ENCODE measurements at places on chromosomes 11 and 22. TPM values are rescaled to one million over a fixed set of nuclear protein-coding genes. Genes with fewer than 3 reads are reported as not detected.
A peak's percentile ranks its signal among the peaks of the same experiment; 100 is the strongest.

- no peaks in the 10 kb centered on the region for H3K36me3 ChIP-seq
- H3K27me3 ChIP-seq: no peaks in the 10 kb centered on the region
- DNase-seq: no peak
- H3K4me1 ChIP-seq: peaks cover 19% of the 10 kb centered on the region
Observed at GRCh38 chr11:111414267-111414931, 35.3 kb upstream of the POU2AF1 start.

DNA sequence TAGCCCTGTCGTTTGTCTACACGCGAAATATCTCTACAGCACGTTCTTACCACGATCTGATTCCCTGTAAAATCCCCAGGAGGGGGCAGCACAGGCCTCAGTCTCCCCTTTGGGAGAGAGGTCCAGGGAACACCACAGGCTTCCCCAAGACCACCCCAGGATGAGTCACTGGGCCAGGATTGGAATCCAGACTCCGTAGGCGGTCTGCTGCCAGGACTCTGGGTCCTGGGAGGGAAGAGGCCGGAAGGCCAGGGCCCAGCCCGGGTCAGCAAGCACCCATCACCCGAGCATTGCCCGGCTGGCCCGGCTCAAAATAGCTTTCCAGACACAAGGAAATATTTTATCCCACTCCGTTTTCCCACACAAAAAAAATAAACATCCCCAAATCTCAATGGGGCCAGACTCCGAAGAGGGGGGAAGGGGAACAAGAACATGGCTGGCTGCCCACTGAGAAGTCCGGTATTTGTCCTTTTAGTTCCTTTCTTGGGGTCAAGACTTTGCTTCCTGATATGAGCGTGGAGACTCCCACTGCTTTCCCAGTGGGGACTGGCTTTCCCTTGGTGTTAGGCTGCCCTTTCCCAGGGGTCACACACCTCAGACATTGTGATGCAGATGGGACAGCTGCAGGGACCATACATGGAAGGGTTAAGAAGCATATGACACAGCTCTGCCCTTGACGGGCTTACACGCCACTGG lies 91.3 kb downstream of the LRRC32 start:
- no peaks in the 10 kb centered on the region for H3K27me3 ChIP-seq
- peak overlapping the region; percentile 19 for H3K27ac ChIP-seq
- H3K4me3 ChIP-seq: no peak overlapping the region
- peaks cover 4% of the 10 kb centered on the region for H3K4me1 ChIP-seq
- DNase-seq: peak; percentile 59

DNA sequence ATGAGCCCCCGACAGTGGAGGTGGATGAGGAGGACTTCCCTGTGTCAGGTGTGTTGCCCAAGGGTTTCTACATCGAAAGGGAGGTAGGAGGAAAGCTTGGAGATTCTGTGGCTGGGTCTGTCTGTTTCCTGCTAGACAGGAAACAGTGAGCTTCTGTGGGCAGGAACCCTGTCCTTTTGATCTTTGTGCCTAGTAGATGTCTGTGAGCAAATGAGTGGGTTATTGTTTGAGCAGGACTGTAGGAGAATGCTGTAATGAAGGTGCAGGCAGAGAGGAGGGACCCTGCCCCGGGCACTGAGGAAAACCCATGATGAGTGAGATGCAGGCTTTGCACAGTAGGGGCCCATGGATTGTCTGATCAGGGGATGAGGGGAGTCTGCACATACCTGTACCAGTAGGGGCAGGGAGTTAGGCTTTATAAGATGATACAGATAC lies 14.0 kb downstream of the USP35 start:
- no peaks in the 10 kb centered on the region for H3K27me3 ChIP-seq
- no peak overlapping the region for H3K4me3 ChIP-seq
- no peak overlapping the region for H3K27ac ChIP-seq
- no peaks in the 10 kb centered on the region for H3K4me1 ChIP-seq
- H3K36me3 ChIP-seq: no peaks in the 10 kb centered on the region

DNA sequence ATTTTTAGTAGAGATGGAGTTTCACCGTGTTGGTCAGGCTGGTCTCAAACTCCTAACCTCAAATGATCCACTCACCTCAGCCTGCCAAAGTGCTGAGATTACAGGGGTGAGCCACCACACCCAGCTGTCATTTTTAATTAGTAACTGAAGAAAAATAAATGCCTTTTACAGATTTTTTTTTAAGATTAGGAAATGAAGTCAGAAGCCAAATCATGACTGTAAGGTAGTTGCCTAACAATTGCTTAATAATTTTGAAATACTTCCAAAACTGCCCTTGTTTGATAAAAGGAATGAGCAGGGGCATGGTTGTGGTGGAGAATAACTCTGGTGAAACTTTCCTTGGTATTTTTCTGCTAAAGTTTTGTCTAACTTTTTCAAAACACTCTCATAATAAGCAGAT lies 98.9 kb upstream of the SLC5A12 start:
- no peak for DNase-seq
- H3K27ac ChIP-seq: no peak overlapping the region
- no peaks in the 10 kb centered on the region for H3K27me3 ChIP-seq
- H3K4me3 ChIP-seq: no peak overlapping the region

DNA sequence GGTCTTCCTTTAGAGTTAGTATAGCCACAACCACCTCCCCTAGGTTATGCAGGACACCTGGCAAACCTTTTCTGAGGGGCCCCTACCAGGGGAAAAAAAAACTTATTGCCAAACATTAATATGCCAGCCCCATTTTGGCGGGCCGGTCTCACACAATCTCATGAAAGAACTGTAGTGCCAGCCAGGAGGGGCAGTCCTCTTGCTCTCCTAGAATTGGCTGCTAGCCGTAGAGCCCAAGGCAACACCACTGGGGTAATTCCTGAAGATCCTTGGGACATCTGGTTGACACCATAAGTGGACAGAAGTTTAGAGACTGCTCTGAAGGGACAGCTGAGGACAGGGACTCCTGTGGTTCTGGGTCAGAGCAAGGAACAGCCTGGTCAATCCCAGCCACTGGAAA lies 24.2 kb downstream of the NAV2 start:
- no peaks in the 10 kb centered on the region for H3K36me3 ChIP-seq
- no peak for DNase-seq
- no peaks in the 10 kb centered on the region for H3K27me3 ChIP-seq

- H3K27me3 ChIP-seq: no peaks in the 10 kb centered on the region
- no peaks in the 10 kb centered on the region for H3K4me1 ChIP-seq
- no peaks in the 10 kb centered on the region for H3K36me3 ChIP-seq
- H3K4me3 ChIP-seq: no peak overlapping the region
- DNase-seq: no peak
Observed at GRCh38 chr11:132358573-132358953, 988.1 kb downstream of the NTM start.

DNA sequence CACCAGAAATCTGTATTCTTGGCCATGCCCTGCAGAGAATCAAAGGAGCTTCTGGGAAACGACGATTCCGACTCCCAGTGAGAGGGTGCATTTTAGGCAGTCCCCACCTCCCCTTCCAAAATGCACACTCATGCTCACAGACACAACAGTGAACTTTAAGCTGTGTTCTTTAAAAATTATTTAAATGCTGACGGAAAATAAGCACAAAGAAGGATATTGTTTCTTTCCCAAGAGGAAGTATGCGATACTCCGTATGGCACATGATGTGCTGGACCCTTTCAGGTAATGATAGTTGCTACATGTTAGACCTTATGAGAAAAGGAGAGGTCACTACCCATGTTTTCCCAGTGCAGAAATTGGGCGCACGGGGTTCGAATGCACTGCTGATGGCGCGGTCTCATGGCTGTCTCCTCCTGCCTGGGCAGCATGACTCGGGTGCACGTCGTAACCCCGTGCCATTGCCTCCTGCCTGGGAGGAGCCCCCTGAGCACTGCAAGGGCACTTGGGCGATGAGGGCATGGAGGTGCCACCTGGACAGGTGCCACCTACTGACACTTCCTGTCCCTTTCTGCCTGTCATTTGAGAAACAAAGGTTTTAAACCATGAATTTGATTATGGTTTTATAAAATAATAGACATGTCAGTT lies 63.9 kb upstream of the CTTN start:
- DNase-seq: no peak
- no peaks in the 10 kb centered on the region for H3K36me3 ChIP-seq
- H3K27ac ChIP-seq: no peak overlapping the region

- no peak overlapping the region for H3K4me3 ChIP-seq
- H3K27ac ChIP-seq: no peak overlapping the region
- H3K27me3 ChIP-seq: no peaks in the 10 kb centered on the region
Observed at GRCh38 chr22:50620593-50621355, 7.2 kb downstream of the ARSA start.

- H3K4me1 ChIP-seq: peaks cover 10% of the 10 kb centered on the region
- H3K4me3 ChIP-seq: peak overlapping the region; percentile 92
- H3K27ac ChIP-seq: no peak overlapping the region
- no peaks in the 10 kb centered on the region for H3K27me3 ChIP-seq
- no peak for DNase-seq
- H3K36me3 ChIP-seq: no peaks in the 10 kb centered on the region
Observed at GRCh38 chr11:119108146-119108856, 1.2 kb downstream of the C2CD2L start.

- H3K27ac ChIP-seq: no peak overlapping the region
- no peak overlapping the region for H3K4me3 ChIP-seq
- no peak for DNase-seq
- H3K36me3 ChIP-seq: no peaks in the 10 kb centered on the region
Observed at GRCh38 chr11:73152861-73153483, 10.9 kb upstream of the FCHSD2 start.

DNA sequence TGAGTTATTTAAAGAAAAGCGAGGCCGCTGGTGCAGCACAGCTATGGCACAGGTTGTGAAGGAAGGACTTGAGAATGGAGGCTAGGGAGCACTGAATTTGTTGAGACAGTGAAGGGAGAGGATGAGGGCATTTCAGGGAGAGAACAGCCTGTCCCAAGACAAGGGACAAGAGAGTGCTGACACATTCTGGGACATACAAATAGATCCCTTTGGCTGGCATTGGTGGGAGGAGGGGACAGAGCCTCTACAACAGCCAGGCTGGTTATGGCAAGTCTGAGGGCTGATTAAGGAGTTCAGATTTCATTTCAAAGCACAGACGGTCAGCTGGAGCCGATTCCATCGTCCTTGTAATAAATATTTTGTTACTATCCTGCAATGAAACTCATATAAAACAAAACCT lies 1.7 kb upstream of the SLC29A2 start:
- no peaks in the 10 kb centered on the region for H3K27me3 ChIP-seq
- no peak overlapping the region for H3K4me3 ChIP-seq
- no peak overlapping the region for H3K27ac ChIP-seq
- H3K36me3 ChIP-seq: no peaks in the 10 kb centered on the region

DNA sequence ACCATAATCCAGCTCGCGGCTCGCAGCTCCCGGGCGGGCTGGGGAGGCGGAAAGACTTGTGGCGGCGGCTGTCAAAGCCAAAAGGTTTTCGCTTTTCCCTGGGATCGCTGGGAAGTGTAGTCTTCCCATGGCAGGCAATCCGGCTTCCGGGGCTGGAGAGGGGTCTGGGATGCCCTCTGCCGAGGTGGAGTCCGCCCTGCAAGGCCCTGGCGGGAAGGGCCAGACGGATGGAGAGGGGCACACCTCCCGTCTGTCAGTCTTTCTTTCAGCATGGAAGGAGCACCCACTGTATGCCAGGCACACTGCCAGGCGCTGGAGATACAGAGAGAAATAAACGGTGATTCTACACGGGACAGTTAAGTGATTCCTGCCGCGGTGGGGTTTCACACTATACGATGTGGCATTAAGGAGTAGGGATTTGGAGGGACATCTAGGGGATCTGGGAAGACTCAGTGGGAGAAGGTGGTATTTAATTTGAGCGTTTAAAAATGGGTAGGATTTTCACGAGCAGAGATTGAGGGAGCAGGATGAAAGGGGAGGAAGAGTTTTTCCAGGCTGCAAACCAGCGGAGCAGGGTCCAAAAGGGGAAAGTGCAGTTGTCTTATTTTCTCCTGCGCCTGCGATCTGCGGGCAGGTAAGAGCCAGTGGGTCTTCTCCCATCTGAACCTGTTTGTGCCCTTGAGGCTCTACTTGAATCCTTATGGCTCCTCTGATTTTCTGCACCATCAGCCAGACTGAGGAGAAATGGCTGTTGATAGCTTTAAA lies at the start of gene BACE1:
BACE1 (minus strand) TSS at position 60 of the 765 bp plus-strand sequence. CDS start 461 bp downstream, outside the sequence.
- DNase-seq: peak; percentile 86
- no peaks in the 10 kb centered on the region for H3K27me3 ChIP-seq
- peak within 1 kb of the TSS; percentile 62 for H3K4me3 ChIP-seq
- H3K4me1 ChIP-seq: peaks cover 12% of the 10 kb centered on the region
- H3K27ac ChIP-seq: peak within 1 kb of the TSS; percentile 42

DNA sequence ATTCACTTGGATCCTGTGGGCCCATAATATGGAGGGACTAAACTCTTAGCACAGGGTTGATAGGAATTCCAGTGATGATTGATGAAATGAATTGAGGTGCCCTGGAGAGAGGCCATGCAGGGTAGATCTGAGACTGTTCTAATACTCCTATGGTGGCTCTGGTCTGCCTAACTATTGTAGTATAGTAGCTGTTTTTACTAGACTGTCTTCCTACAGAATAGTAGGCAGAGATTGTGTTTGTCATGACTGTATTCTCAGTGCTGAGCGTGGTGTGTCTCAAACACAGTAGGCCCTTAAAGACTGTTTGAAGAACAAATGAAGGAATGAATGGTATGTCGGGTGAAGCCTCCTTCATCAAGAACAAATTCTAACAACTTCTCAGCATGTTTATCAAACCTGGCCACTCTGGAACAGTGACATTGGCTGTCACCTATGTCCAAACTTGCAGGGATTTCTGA lies 107.0 kb upstream of the SESN3 start:
- H3K4me1 ChIP-seq: peaks cover 16% of the 10 kb centered on the region
- H3K4me3 ChIP-seq: no peak overlapping the region
- peak overlapping the region; percentile 46 for H3K27ac ChIP-seq
- no peaks in the 10 kb centered on the region for H3K27me3 ChIP-seq
- DNase-seq: no peak
- H3K36me3 ChIP-seq: no peaks in the 10 kb centered on the region

DNA sequence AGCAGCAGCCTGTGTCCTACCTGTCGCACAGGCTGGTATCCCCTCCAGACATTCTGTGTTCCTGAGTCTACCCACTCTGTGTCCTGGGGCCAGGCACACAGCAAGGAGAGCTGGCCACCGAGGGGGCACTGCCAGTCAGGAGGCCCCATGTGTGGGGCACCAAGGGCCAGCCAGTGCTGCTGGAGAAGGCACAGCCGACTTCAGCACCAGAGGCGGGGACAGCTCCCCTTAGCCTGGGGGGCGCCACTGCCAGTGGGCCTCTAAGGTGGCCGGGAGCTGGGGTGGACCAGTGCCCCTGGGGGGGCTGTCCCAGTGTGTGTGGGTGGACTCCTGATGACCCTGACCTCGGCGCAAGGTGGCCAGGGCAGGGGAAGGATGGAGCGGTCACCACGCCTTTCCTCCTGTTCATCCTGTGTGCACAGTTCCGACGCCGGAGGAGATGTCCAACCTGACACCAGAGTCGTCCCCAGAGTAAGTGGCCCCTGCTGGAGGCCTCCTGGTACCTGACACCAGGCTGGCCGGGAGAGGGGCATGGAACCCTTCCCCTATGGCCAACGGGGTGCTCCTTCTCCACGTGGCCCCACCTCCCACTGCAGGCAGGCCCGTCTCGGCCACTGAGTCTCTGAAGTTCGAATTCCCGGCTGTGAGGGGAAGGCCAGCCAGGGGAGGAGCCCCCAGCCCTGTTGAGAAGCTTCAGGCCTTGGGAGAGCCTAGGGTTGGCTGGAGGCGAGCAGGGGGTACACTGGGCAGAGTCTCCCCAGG lies 35.4 kb downstream of the MOB2 start:
- no peaks in the 10 kb centered on the region for H3K27me3 ChIP-seq
- no peak overlapping the region for H3K27ac ChIP-seq
- H3K4me3 ChIP-seq: no peak overlapping the region
- H3K4me1 ChIP-seq: no peaks in the 10 kb centered on the region
- no peak for DNase-seq

TREH gene
- total RNA-seq: not detected

KIAA1671 gene
- 24.6 TPM for total RNA-seq

BIRC2 gene
- 36.7 TPM for total RNA-seq

RBFOX2 gene
- 121 TPM for total RNA-seq

RNF141 gene
- 30.0 TPM for total RNA-seq

RFPL2 gene
- not detected for total RNA-seq

PRG2 gene
- not detected for total RNA-seq

Measured in ovary (tissue), 10 donors.